Activated gamma-delta T cell treated with anti-CD3 and anti-CD28 coated beads, Interleukin-2, amount 50 U/mL, for 16 hours (primary cell): ENCODE measurements at places on chromosomes 4 and X.

GRCh38 chrX:129631849-129632248 lies 22.9 kb downstream of the APLN start:
- DNase-seq, result no peak

DNA sequence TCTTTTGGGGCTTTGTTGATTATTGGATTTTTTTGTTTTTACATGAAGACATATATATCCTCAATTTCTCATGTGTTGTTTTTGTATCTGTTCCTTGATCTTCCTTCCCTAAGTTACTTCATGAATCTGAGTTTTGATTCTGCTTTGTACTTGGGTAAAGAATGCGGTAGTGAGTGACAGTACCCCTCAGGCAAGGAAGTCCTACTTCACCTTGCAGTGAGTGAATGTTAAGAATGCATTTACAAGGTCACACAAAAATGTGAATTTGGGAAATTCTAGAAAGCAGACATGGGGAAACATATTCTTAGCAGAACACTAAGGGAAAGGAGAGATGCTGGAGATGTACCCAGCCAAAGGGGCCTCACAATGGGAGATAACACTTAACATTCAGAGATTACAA lies 373.1 kb upstream of the LCORL start:
- DNase-seq, result no peak

- no peak for DNase-seq
Measured at GRCh38 chr4:18106620-18107019, 85.1 kb upstream of the LCORL start.

- DNase-seq, result no peak
Measured at GRCh38 chr4:54882616-54883015, 224.9 kb downstream of the KIT start.

DNA sequence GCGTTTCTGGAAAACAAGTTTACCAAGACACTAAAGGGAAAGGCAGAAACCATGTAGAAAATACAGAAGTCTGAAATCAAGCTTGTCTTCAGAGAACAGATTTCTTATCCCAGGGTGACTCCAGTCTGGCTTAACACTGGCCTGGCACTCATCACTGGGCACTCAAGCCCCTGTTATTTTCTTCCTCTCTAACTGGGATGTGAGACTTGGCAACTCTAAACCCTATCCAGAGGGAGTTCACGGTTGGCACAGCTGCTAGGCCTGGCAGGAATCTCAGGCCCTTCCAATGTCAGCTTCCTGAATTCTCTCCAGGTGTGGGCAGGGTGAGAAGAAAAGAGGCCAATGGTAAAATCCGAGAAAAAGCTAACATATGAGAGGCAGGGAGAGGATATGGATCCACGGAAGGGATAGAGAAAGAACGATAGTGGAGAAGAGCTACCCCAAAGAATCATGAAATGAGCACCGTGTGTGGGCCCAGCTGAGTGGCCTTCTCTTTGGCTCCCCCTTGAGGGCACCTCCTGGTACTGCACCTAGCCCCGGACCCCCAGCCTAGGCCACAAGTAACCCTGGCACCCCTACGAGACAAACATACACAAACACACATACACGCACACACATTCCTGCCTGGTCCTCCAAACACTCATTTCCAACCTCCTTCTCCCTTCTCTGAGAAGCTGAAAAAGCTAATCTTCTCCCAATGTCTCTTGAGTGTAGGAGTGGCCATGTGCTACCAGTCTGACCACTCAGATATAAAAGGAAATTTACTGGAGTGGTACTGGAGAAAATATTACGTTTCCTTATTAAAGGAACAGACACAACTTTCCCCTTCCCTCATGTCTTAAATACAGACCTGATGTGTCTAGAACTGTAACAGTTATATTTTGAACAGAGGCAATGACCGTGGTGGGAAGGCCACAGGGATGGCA lies 16.6 kb upstream of the PTCHD1 start:
- no peak for DNase-seq

GRCh38 chrX:37745835-37746217 lies 34.0 kb upstream of the CYBB start:
- DNase-seq, result no peak

DNA sequence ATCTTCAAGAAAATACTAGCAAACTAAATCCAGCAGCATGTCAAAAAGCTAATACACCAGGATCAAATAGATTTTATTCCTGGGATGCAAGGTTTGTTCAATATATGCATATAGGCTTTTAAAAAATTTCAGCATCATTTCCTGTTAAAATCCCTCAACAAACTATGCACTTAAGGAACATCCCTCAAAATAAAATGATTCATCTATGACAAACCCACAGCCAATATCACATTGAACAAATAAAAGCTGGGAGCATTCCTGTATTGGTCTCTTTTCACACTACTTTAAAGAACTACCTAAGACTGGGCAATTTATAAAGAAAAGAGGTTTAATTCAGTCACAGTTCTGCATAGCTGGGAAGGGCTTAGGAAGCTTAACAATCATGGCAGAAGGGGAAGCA lies 726.7 kb downstream of the GRXCR1 start:
- no peak for DNase-seq

- DNase-seq, result no peak
Measured at GRCh38 chrX:145178268-145178667, 69.0 kb upstream of the SPANXN1 start.

- DNase-seq, result peak; percentile 56
Measured at GRCh38 chrX:40096395-40097091, 1.2 kb downstream of the BCOR start.

DNA sequence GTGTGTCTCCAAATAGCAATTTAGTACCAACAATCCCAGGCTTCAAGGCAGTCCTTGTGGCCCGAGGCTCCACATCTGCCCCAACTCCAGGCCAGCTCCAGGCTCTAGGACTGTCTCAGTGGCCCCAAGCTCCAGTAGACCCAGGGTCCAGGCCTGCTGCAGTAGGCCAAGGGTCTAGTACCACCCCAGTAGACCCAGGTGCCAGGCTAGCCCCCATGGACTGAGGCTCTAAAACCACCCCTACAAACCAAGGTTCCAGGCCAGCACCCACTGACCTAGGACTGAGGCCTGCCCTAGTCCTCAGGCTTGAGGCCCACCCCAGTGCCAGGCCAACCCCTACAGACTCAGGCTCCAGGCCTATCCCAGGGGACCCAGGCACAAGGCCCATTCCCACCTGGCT lies 191.6 kb downstream of the DLG3 start:
- no peak for DNase-seq

DNA sequence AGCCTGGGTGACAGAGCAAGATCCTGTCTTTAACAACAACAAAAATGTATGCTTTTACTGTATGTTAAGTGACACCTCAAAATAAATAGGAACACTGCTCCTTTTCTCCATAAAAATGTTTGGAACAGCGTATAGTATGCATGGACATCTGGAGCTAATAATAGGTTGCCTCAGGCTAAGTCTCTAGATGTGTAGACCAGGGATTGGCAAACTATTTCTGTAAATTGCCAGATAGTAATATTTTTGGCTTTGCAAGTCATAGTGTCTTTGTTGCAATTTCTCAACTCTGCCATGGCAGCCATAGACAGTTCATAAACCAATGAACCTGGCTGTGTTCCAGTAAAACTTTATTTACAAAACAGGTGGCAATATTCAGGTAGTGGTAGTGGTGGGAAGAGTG lies 76.6 kb upstream of the CBLL2 start:
- DNase-seq, result no peak

DNA sequence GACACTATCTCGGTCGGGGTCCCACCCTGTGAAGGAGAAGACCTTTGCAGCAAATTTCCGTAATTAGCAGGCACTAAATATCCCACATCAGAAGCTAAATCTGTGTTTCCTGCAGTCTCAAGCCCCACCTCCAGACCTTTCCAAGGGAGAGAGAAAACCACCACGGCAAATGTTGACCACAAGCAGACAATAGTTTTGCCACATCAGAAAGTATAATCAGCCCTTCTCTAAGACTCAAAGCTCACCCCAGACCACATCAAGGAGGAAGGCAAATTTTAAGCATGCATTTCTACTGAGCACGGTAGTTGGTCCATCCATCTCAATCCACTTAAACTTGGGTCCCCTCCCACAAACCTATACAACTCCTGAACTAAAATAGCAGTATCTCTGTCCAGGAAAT lies 398.5 kb downstream of the GPM6A start:
- no peak for DNase-seq

- DNase-seq, result no peak
Measured at GRCh38 chr4:109411964-109412363, 21.7 kb upstream of the SEC24B start.

DNA sequence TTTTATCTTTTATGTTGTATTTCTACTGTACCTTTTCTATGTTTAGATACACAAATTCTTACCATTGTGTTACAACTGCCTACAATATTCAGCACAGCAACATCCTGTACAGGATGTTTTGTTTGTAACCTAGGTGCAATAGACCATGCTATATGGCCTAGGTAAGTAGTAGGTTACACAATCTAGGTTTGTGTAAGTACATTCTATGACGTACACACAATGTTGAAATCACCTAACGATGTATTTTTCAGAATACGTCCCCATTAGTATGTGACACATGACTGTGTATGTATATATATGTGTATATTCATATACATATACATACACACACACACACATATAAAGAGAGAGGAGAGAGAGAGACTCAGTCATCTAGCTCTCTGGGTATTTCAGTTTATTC lies 103.5 kb downstream of the CLNK start:
- no peak for DNase-seq

DNA sequence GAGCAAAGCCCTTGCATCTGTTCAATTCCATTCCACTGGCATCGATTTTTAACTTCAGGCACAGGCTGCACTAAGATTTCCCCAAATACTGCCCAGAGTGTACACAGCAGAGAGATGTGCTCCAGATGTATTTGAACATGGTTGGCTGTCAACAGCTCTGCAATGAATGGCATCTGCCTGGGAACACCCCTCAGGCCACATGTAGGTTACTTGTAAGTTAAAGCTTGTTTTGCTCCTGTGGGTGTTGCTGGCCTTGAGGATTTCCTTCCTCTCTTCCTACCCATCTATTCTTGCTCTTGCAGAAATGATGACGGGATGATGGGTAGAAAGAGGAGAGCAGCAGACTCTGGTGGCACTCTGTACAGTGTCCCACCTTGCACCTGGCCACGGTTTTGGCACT lies 69.3 kb upstream of the HELT start:
- DNase-seq, result no peak

DNA sequence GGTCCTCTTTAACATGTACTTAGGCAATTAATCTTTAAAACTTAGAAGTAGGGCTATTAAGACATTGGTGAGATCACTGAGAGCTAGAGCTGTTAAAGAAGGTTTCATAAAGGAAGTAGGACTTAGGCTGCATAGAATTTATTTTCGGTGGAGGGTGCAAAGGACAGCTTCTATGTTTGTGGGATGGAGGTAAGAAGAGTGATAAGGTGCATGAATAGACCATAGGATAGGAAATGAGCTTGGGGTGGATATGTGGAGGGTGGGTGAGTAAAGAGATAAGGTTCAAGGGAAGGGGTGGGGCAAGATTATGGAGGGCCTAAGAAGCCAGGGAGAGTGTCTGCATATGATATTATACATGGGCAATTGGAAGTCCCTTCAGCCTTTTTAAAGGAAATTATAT lies 15.9 kb downstream of the RTL9 start:
- no peak for DNase-seq

DNA sequence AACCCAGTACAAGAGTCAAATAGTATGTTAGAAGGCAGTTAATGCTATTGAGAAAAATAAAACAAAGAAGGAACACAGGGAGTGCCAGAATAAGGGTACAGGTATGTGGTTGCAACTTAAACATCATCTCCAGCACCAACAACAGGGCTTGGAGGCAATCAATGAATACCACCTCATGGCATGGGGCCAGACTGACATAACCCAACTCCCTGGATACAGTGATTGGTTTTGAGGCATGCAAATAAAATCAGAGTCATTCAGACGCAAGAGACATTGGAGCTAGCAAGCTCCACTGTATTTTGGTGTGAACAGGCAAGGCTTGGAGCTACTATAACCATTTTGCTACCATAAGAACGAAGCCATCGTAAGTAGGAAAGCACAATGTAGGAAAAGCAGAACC lies 56.7 kb downstream of the PPP3CA start:
- DNase-seq, result no peak

- DNase-seq, result no peak
Measured at GRCh38 chrX:71622032-71622575, 3.8 kb upstream of the CXCR3 start.

DNA sequence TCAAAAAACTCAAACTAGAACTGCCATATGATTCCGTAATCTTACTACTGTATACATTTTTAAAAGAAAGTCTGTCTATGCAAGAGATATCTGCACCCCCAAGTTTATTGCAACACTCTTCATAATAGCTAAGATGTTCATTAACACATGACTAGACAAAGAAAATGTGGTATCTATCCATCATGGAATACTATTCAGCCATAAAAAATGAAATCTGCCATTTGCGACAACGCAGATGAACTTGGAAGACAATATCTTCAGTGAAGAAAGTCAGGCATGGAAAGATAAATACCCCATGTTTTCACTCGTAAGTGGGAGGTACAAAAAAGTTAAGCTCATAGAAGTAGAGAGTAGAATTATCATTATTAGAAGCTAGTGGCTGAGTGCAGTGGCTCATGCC lies 87.3 kb upstream of the DHRSX start:
- no peak for DNase-seq

- DNase-seq, result no peak
Measured at GRCh38 chr4:73894001-73894400, 24.8 kb downstream of the CXCL1 start.

DNA sequence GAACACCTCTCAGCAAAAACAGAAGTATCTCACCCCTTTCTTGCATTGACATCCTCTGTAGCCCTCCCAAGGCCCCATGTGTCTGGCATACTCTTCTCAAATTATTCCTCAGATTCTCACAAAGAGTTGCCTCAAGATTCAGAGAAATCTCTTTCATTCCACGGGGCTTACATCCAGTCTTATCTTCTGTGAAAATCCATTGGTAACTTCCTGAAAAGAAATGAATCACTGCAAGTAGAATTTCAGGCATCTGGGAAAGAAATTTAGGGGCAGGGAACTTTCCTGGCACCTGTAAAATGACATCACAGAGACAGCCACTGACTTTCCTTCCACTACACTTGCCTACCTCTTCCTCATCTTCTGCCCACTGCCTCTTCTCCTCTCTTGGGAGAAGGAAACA lies 182.5 kb upstream of the ARHGEF9 start:
- no peak for DNase-seq

DNA sequence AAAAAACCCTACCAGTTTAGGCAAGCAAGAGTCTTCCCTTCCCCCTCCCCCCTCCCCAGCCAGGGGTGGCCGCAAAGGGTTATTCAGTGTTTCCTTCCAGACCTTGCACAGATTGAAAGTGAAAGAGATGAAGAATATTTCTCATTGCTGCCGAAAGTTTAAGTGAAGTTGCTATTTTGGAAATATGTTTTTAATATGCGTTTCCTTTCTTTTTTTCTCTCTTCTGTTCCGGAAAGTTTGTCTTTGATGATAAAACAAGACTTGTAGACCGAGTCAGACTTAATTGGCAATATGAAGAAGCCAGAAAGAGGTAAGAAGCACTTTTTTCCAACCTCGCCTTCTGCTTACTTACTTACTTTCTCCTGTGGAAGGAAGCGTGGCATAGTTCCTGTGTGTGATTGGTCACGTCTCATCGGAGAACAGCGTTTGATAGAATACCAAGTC lies 58.5 kb upstream of the CLCN4 start:
- peak; percentile 40 for DNase-seq

GRCh38 chr4:67565284-67565683 lies 6.8 kb downstream of the STAP1 start:
- no peak for DNase-seq
